ENCODE measurements at places on chromosomes 11 and 22. TPM values are rescaled to one million over a fixed set of nuclear protein-coding genes. Genes with fewer than 3 reads are reported as not detected.
A peak's percentile ranks its signal among the peaks of the same experiment; 100 is the strongest.

Gene CREB3L1
- 15.2 TPM for polyA plus RNA-seq

Gene LMNTD2
- 5.9 TPM for polyA plus RNA-seq

Gene FAR1
- polyA plus RNA-seq: 80.4 TPM

DNA sequence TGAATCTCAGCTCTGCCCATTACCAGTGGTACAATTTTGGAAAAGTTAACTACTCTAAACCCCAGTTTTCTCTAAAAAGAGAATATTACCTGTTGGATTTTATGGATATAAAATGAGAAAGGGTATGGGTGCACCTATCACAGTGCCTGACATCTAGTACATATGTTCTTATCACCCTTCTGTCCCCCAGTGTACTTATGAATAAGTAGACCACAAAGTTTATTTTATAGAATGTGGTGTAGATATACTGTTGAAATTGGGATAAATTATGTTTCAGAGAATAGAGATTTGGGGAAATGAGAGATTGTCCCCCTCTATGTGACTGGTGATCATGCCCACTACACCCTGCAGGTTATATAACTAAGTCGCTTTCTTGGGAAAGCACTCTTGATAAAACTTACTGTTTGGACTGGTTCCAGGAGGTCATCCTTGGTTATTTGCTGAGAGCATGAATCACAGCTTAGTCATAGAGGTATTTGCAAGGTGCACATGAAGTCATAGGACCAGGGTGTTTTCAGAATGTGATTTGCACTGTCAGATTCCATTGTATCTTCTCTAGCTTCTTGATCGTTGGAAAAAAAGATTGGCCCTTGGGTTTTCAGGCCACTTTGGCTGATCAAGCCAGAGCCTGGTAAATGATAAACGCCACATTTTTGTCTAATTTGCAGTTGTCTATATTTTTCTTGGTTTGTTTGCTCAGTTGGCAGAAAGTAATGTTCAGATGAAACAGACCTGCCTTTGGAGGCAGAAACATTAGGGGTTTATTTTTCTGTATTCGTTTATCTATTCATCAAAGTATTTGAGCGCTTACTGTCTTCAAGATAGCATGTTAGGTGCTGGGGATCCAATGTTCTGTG is 21.3 kb downstream of the STX3 start:
- no peak for DNase-seq

DNA sequence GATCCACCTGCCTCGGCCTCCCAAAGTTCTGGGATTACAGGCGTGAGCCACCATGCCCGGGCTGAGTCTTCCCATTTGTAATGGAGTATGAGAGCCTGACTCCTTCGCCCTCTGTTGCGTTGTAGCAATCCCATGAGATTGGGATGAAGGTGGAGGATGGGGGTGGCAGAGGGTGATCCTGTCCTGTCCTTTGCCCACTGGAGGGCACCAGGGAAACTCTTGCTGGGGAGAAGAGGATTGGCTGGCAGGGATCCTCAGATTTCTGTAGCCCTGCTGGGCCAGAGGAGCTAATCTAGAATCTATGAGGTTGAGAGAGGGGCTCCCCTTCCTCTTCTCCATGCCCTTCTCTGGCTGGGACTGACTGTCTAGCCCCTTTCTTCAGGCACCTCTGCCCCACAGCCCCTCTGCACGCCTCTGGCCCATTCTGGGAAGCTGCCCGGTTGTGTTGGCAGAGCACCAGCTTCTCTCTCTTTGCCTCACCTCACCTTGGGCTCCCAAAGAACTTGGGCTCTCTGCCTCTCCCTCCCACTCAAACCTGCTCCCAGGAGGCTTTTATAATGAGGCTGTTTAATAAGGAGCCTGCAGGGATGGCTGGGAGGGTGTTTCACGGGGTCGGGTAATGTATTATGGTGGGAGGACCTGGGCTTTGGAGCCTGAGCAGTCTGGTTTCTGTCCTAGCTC is 9.5 kb upstream of the CATSPER1 start:
- no peak for DNase-seq

- DNase-seq: no peak
These were observed 10.5 kb downstream of the GRIK4 start for GRCh38 chr11:120522021-120522420.

GRCh38 chr22:22993184-22993583 is 77.1 kb upstream of the GNAZ start:
- no peak for DNase-seq

DNA sequence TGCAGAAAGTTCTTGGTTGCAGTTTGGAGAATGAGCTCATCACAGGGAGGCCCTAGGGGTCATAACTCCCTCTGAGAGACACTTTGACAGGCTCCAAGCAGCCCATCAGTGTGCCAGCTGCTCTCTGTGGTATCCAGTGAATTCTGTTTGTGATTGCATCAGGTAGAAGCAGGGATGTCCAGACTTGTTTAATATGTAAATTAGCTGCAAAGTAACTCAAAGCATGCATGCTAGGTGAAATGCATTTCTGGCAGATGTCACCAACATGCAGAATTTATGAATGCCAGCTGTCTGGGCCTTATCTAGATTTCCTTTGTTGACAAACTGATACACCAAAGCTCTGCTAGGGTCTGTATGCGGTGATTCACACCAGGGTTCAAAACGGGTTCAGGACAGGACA is 123.6 kb upstream of the MTNR1B start:
- no peak for DNase-seq

DNA sequence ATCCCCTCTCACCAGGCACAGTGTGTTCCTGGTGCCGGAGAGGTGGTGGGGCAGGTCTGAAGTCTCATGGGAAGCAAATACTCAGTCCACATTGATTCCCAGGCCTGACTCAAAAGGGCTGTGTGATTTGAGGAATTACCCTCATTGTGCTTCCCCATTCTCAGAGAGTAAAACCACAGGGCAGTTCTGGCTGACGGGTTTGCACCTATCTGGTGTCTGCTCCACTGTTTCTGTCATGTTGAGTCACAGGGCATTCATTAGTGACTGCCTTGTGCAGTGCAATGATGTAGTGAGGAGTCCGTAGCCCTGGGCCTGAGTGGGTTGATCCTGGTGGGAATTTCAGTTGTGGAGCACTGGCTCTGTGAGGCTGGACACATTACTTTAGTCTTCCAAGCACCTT is 85.2 kb upstream of the ARHGAP20 start:
- DNase-seq: no peak

- no peak for DNase-seq
These were observed 116.5 kb downstream of the PTPRJ start for GRCh38 chr11:48096588-48097525.

GRCh38 chr11:66068154-66068821 is 1.8 kb upstream of the PACS1 start:
- DNase-seq: peak; percentile 63

DNA sequence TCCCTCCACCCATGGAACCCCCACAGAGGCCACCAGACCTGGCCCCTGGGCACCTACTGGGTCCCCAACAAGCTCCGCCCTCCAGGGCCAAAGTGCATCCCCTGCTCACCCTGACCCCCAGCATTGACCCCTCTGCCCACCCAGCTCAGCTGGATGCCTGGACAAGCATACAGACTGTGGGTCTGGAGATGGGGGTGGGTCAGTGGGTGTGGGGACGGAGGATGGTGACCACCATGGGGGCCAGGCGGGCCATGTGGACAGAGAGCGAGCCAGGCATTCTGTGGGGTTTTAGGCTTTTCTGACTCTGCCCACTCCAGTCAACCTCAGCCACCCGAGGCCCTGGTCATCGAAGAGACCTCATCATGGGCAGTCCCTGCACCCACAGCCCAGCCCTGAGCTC is 183.7 kb downstream of the BRD1 start:
- no peak for DNase-seq

GRCh38 chr11:102393272-102393730 is 46.3 kb downstream of the BIRC2 start:
- DNase-seq: no peak
